ENCODE measurements at places on chromosomes 7 and 10. TPM values are rescaled to one million over a fixed set of nuclear protein-coding genes. Genes with fewer than 3 reads are reported as not detected.

The BET1 gene
- total RNA-seq = 43.0 TPM

DNA sequence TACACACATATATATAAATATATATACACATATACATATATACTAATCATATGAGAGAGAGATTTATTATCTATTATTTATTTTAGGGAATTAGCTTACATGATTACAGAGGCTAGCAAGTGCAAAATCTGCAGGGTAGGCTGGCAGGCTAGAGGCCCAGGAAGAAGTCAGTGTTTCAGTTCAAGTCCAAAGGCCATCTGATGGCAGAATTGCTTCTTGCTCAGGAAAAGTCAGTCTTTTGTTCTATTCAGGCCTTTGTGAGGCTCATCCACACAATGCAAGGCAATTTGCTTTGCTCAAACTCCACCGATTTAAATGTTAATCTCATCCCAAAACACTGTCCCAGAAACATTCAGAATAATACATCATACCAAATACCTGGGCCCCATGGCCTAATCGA lies 2.6 kb upstream of the C10orf120 start:
- DNase-seq = no peak

The SLC13A1 gene
- not detected for total RNA-seq

- DNase-seq = no peak
Observed at GRCh38 chr10:103733045-103733419, 122.3 kb downstream of the SH3PXD2A start.

- no peak for DNase-seq
Observed at GRCh38 chr10:132587175-132587574, 49.6 kb downstream of the INPP5A start.

The GPR146 gene
- 4.3 TPM for total RNA-seq

DNA sequence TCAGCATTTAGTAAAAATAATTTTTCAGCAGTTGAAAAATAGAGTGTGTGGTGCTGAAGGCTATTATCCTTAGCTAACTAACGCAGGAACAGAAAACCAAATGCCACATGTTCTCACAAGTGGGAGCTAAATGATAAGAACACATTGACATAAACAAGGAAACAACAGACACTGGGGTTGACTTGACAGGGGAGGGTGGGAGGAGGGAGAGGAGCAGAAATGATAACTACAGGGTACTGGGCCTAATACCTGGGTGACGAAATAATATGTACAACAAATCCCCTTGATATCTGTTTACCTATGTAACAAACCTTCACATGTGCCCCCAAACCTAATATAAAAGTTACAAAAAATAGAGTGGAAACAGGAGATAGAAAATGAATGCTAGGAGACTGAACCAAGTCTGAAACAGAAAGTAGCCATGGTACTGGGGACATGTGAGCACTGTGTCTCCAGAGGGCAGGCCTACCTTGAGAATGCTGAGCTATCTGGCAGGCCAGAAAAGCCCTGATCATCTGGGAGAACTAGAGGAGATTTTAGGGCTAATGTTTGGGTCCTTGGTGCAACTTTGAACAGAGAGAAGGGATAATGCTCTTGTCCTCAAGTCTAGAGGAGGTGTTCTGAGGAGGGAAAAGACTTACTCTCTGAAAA lies 4.7 kb upstream of the EFCAB10 start:
- no peak for DNase-seq

The TEX36 gene
- total RNA-seq = 1.1 TPM

DNA sequence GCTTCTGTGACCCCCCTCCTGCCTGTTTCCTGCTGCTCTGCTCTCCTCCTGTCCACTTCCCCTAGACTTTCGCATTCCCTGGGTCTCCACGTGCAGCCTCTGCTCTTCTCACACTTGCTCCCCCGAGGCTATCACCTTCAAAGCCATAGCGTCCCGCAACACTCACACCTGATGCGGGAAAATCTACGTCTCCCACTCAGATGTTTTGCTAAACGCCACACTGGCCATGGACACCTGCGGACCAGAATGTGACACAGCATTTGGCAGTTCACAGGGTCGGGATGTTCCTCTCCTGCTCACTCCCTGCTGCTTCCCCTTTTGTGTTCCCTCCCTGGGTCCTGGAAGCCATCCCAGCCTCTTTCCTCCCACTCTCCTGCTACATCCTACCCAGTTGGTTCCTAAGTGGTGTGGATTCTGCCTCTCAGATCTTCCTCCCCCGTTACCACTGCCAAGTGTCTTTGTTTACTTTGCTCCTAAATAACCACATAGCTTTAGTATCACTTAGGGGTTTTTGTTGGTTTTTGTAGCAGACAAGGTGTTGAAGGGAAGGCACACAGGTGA lies 33.7 kb upstream of the RBM33 start:
- no peak for DNase-seq

- DNase-seq = no peak
Observed at GRCh38 chr7:114086537-114086913, 167.7 kb upstream of the PPP1R3A start.

Measured in PC-9 (cell line).